ENCODE measurements at places on chromosomes 2 and 18.

DNA sequence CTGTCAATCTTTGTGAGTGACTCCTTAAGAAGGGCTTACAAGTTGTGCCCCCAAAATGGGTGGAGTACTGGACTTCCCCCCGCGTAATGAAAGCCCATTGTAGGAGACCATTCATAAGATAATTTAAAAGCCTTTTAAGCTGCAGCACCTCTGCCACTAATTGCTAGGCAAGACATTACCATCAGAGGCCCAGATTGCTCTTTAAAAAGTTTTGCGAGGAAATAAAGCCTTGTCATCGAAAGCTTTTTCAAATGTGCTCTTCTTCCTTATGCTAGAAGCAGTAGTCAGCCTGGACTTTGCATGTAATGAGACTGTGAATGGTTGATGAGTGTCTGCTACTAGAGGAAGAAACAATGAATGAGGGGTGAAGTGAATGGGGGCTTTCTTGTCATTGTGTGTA is 345.3 kb upstream of the CDH2 start:
- DNase-seq = no peak

- no peak for DNase-seq
Measured at GRCh38 chr2:6986912-6987361, 69.7 kb downstream of the RNF144A start.

DNA sequence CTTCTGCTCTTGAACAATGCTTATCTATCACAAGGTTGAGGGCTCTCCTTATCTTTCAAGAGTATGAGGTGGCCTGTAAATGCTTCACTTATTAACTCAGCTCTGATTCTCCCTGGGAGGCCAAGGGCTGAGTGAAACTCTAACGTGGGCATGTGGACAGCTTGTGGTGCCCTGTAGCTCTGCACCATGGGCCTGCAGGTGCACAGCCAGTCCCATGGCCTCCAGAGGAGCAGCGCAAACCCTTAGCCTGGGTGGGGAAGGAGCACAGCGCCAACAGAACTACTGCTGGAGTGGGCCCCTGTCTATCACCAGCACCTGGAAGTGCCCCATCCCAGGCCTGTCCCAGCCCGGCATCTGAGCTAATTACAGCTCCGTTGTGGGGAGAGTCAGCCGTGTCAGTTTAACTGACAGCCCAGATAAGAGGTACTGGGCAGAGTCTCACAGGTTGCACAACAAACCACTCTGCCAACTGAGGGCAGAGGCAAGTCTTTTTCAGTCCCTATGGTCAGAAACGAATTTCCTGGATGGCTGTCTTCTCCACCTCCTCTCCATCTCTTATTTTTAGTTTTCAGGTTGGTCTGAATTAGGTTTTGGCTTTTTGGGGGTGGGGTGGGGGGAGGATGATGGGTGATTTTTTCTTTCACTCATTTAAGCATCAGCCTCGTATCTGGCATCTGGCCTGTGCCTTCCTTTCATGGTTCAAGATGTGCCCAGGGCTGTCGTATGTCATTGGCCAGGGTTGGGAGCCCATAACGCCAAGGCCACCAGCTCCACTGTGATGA is 219.5 kb downstream of the BCL2 start:
- peak; percentile 95 for DNase-seq

DNA sequence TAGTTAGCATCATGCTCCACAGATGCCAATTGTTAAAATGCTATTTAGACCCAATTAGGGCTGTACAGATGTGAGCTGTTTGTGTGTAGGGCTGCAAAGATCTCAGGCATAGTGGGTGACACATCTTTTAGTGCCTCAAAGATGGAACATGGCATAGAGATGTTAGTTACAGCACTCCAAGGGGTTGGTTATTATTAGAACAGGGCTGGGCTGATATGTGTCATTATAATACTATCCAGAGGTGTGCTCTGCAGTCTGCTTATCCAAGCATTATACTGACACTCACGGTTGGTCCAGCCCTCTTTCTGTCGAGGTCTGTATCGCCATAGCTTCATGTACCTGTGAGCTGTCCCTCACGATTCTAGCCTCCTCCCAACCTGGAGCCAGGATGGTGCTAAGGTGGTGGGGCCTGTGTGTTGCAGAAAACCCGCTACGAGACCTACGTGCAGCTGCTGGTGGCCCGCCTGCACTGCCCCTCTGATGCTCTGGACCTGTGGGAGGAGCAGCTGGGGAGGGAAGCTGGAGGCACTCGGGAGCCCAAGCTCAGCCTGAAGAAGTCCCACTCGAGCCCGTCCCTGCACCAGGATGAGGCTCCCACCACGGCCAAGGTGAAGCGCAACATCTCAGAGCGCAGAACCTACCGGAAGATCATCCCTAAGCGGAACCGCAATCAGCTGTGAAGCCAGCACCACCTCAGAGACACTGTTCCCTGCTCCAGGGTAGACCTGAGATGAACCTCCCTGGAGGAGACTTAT is 27.1 kb downstream of the PSD4 start:
- no peak for DNase-seq

DNA sequence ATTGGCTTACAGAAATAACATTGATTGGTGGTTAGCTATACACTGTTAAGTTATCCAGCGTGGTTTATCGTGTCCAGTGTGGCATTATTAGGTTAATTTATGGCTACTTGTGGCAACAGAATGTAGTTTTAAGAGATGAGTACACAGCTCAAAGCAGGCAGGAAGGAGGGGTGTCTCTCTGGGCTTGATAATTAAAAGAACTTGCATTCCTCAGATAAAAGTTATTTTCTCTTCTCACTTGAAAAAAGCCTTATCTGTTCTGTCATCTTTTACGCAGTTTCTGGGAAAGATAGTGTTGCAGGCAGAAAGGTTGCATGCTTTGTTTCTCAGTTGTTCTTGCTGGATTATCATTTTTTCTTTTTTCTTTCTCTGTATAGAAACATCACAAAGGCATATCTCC is 154.4 kb upstream of the COL3A1 start:
- DNase-seq = no peak

DNA sequence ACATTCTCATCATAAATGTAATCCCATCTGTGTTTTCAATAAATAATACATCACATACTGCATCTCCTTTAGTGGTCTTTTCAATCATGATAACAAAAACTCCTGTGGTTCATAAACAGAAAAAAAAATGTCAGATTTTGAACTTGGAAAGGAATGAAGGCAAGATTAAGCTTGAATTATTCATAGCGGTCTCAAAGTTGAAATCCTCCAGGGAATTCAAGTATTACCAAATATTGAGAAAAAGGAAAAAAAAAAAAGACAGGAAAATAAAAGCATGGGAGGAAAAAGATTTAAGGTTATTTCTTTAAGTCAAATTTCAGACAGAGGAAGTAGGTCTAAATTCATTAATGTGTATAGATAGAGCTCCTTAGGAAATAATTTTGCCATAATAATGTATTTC is 92.1 kb downstream of the COLEC12 start:
- DNase-seq = no peak

DNA sequence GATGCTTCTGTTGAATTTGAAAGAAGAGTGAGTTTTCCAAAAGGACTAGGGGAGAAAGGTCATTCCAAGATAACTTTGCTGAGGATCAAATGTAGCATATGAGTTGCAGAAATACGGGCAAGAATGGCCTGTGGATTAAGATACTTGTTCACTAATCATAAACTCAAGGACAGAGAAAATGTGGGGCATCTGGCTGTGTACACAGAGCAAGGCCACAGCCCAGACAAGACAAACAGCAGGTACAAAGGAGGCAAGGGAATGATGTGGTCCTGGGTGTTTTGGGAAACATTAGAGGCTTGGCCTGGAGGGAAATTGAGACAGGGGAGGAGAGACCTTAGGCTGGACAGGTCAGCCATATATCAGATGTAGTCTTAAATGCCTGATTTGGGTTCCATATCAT is 254.8 kb downstream of the TTC32 start:
- no peak for DNase-seq

DNA sequence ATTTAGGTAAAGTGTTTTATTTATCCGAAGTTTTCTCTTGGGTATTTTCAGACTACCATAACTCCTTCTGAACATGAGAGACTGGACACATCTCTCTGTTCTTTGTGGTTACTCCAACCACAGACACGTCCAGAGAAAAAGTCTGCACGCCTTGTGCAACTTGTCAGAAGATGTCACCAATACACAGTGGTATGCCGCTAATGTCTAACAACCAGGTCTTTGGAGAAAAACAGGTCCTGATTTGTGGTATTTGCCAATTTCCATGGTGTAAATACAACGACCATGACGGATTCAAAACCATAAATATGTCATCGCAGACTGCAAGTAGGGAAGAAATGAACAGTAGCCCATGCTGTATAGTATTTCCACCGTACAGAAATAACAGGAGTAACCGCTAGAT is 620.6 kb upstream of the ID2 start:
- no peak for DNase-seq

DNA sequence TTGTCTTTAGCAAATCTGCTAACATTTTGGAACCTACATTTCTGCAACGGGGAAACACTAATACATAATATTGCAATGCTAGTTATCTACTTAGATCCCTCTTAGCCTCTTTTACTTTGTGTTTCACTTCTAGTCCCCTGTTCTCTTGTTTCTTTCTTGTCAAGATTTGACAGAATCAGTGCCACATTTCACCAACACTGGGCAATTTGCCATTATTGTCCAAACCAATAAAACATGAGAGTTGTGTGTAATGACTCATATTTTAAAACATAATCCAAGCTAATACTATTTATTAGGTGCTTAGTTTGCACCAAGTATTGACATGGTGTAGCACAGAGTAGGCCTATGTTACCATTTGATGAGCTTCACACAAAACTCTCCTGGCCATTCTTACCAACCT is 33.7 kb upstream of the ACVR1C start:
- DNase-seq = no peak

- DNase-seq = no peak
Measured at GRCh38 chr2:212975333-212975732, 176.1 kb downstream of the IKZF2 start.

DNA sequence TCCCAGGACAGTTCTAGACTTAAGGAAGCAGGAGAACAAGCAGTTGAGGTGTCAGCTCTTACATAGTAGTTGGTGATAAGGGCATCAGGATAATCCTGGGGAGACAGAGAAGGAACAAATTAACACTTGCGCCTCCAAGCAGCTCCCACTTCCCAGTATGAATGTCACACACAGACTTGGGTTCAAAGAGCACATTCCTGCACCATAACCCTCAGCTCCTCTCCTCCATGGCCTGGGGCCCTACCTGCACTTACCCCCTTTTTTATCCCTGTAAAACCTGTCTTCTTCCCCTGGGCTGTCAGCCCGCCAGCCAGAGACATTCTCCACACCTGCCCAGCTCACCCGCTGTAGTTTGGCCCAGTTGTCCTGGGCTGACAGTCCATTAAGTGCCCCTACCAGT is 3.9 kb upstream of the UCN start:
- DNase-seq = no peak

DNA sequence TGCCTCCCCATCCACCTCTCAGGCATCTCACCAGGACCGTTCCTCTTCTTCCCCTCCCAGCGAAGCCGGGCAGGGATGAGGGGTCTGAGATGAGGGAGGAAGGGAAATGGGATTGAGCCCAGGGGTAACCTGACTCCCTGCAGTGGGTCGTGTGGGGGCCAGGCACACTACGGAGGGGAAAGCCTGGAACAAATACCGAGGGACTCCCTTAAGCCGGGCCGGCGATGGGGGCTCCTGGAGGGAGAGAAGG is 250 bp upstream of the SPEG start:
- DNase-seq = no peak

DNA sequence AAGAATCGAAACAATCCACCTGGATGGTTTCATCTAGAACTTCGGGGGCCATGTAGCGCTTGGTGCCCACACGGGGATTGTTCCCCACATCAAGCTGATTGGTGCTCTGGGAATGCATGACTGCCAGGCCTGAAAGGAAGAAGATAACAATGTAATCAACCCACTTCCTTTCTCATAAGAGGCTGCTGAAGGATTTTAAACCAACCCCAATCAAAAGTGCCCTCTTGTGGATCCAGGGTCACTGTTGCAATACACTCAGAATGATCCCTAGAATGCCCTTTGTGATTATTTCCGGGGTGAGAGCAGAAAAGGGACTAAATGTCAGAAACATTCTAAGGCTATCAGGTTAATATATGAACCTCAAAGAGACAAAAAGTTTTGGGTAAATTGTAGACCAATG is 115.2 kb downstream of the ACVR1 start:
- DNase-seq = no peak

DNA sequence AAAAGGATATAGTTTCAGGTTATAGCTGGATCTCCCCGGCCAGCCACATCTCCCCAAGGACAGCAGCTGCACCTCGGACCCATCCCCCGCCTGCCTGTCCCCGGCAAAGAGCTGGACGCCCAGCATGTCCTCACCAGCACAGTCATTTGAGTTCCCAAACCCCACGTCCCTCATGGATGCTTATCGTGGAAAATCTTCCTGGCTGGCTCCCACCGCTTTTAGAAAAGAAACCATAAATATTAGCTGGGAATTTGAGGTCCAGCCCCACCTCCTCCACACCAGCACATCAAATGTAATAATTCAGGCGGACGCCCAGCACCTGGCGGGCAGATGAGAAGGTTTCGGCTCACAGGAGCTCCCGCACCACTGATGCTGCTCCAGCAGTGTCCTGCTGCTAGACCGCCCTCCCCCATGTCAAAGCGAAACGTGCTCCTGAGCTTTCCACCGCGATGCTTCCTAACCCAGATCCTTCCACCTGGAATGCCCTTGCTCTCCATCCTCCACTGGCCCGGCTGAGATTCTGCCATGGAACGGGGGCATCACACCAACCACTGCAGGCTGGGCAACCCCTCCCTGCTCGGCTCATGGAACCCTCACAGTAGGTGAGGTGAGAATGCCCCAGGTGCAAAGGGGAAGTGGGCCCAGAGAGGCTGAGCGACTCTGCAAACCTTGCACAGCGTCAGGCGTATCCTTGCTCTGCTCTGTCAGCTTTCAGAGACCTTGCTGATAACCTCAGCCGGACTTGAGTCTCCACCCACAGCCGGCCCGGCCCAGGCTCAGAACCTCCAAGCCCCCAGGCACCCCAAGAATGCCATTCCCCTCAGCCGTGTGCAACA is 71.5 kb upstream of the GPC1 start:
- no peak for DNase-seq

GRCh38 chr2:219168526-219168925 is 1.3 kb downstream of the SLC23A3 start:
- no peak for DNase-seq

DNA sequence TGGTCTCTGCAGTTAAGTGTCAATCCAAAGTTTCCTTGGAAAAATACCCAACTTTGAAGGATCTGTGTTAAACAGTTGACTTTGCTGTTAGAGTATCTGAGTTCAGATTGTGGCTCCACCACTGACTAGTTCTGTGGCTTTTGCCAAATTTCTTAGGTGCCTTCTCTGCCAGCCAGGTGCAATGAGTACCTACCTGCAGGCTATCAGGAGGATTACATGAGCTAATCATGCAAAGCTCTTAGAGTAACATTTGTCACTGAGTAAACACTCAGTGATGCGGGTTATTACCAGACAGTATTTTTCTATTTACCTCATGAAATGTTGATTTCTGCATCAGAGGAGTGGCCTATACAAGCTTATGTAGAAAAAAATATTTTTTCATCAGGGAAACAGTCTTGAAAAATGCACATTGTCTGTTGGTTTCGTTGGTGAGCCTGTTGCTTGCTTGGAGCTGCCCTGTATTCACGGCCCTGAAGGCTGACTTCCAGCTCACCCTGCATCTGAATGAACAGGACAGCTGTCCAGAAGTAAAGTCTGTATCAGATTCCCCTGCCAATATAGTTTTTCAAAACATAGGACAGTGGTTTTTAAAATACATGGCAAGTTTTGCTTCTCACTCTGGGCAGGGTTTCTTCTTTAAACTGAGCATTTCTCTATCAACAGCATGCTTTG is 235.1 kb downstream of the CDCA7 start:
- no peak for DNase-seq

GRCh38 chr18:55588111-55588869 is at the start of gene TCF4:
TCF4 (minus strand) TSS chr18:55588192; CDS start chr18:55587116, 1,076 bp downstream.
- no peak for DNase-seq

All from SIG-M5 (cell line).